ENCODE measurements at places on chromosomes 5 and 9.

DNA sequence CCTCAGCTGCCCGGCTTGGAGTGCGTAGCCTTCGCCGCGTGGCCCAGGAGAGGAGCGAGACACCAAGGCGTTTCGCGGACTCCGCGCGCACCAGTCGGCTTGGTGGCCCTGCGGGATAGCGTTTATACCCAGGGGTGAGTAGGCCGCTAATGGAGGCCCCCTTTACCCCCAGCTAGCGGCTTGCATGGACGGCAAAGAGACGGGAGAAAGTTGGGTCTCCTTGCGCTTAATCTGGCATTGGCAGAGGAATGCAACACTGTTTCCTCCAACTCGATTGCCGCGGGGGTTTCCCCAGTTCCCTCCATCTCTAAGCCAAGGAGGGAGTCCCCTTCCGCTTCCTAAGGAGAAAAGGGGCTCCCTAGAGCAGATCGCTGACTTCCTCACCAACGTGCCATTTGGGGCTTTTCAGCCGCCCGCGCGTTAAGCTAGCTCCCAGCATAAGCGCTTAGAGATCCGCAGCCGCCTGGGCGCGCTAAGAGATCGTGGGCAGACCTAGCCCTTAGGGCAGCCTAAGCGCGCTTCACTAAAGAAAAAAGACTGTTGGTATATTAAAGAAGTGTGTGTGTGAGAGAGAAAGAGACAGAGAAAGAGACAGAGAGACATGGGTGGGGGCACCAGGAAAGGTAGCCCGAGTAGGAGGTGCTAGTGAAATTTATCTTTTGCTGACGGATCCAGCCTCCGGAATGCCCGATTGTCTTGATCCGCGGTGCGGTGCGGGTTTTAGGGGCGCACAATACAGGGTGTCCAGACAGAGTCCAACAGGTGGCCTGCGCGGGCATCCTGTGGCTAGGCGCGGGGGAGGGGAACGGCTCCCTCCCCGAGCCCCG, 597.9 kb upstream of the SGCD start:
- DNase-seq, result peak; percentile 0

- DNase-seq, result peak; percentile 87
Observed at GRCh38 chr5:166906991-166907713, 1384.3 kb upstream of the WWC1 start.

- no peak for DNase-seq
Observed at GRCh38 chr9:136015656-136016571, 54.7 kb upstream of the UBAC1 start.

DNA sequence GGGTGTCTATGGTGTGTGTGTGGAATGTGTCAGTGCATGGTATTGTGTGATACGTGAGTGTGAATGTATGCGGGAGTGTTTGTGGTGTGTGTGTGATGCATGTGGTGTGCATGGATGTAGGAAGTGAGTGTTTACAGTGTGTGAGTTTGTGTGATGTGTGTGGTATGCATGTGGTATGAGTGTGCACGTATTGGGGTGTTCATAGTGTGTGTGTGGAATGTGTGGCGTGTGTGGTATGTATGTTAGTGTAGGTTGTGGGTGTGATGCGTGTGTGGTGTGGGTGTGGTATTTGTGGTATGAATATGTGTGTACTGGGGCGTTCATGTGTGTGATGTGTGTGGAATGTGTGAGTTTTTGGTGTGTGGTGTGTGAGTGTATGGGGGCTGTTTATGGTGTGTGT, 40.1 kb upstream of the BICD2 start:
- DNase-seq, result peak; percentile 44

- no peak for DNase-seq
Observed at GRCh38 chr5:89520771-89521170, 637.8 kb upstream of the MEF2C start.

DNA sequence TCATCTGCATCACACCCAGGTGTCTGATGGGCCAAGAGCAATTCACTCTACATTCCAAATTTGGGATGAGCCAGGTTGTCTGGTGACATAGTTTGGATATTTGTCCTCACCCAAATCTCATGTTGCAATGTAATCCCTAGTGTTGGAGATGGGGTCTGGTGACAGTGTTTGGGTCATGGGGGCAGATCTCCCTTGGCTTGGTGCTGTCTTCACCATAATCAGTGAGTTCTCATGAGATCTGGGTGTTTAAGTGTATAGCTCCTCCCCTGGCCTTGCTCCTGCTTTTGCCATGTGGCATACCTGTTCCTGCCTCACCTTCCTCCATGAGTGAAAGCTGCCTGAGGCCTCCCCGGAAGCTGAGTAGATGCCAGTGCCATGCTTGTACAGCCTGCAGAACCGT, 7.4 kb upstream of the SIL1 start:
- DNase-seq, result no peak

DNA sequence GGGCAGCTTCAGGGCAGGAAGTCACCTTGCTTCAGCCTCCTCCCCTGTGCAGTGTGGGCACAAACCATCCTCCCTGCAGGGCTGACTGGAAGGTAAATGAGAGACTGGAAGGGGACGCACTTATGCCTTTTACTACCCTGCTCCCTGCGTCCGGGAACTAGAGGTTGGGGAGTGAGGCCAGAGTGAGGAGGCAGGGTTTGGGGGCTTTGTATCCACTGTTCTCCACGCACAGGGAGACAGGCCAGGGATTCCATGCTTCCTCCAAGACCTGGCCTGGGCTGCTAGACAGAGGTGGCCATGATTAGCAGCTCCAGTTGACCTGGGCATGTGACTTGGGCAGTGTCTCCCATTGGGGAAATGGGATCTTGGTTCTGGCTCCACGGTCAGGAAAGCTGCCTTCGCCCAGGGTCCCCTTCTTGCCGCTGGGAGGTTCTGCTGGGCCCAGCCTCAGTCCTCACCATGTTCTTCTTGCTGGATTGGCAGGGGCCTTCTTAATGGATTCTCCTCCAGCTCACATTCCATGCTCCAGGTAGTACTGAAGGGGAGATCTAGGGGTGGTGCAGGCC, 37.0 kb upstream of the PSD2 start:
- no peak for DNase-seq

DNA sequence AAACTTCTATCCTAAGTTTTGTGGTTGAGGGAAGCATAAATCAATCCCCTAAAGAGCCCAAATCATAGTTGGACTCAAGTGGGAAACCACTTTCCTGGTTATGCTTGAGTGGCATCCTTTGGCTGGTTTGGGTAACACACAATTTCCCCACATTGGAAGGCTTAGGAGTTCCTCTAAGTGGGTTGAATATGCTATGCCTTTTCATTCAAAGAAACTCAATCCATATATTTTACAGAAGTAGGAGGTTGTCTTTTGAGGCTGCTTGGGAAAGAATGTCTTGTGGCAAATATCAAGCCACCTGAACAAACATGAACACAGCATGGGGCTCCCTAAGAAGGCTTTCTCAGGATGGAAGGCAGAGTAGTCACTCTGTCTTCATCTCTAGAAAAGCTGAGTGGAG, 121.1 kb downstream of the SPATA31D1 start:
- no peak for DNase-seq

- DNase-seq, result no peak
Observed at GRCh38 chr5:1196562-1196961, 4.8 kb upstream of the SLC6A19 start.

DNA sequence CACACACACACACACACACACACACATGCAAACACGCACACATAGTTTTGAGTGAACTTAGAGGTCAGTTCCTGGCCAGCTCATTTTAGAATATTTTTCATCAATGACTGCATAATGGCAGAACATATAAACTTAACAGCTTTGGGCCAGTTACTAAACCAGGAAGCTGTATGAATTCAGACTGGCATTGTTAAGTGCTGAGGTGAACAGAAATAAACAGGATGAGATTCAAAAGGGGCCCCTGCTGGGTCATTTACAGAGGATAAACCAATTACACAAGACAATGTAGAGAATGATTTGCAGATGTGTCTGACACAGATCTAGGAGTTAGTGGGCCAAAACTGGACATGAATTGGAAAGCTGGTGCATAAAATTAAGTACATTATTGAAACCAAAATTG, 44.6 kb downstream of the MARCHF11 start:
- no peak for DNase-seq

GRCh38 chr5:142277796-142278195, 47.0 kb downstream of the SPRY4 start:
- DNase-seq, result no peak

DNA sequence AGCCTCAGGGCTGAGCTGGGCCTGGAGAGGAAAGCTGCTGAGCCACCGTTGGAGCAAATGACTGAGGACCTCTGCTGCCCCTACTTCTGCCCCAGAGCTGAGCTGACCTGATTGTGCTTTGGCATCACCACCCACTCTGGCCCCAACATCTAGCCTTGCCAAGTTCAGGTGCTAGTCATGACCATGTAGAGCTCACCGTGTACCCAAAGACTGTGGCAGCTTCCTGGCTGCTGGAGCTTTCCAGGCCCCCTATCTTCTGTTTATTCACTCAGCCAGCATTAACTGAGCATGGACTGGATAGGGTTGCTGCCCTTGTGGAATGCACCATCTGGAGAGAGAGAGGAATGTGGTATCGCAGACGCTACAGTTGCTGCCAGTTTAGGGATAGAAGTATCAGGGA, 49.1 kb downstream of the JADE2 start:
- no peak for DNase-seq

DNA sequence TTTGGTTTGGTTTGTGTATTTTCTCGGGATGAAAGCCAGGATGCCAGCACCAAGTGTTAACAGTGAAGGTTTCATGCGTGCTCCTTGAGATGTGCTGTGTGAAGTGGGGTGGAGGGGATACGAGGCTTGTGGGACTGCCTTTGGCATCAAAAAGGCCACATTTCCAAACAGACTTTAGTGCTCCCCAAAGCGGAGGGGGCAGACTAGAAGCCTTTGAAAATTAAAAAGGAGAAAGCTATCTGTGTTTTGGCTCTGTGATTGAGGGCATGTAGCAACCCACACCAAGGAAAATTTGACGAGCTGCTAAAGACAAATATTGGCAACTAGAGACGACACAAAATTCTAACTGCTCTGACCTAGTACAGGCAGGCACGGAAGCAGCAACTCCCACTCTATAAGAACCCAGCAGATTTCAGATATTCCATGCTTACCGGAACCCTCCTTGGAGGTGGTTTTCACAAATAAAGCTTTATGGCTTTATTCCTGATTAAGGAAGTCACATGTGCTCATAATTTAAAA, 154.5 kb downstream of the ARSB start:
- no peak for DNase-seq

GRCh38 chr9:97501177-97501971, at the start of gene TMOD1:
Gene TMOD1 (plus strand): TSS chr9:97501666. CDS start chr9:97524189, 22,523 bp downstream.
- peak; percentile 20 for DNase-seq

DNA sequence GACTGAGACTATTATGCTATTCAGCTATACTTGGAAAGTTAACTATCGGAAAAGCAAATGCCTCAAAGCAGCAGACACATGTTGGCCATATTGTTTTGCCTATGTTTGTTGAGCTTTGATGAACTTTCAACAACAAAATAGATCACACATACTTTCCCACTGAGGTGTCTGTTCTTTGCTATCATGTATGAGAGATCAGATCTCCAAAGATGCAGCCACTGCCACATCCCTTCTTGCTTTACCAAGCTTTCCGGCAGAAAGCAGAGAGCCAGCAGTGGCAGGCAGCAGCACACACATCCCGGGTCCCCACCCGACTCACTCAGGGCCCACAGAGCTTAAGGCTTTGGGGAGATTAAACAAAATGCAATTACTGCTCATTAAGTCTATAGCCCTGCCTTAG, 18.8 kb downstream of the ZBTB5 start:
- no peak for DNase-seq

- peak; percentile 74 for DNase-seq
Observed at GRCh38 chr9:106829666-106830408, 33.1 kb upstream of the ZNF462 start.

DNA sequence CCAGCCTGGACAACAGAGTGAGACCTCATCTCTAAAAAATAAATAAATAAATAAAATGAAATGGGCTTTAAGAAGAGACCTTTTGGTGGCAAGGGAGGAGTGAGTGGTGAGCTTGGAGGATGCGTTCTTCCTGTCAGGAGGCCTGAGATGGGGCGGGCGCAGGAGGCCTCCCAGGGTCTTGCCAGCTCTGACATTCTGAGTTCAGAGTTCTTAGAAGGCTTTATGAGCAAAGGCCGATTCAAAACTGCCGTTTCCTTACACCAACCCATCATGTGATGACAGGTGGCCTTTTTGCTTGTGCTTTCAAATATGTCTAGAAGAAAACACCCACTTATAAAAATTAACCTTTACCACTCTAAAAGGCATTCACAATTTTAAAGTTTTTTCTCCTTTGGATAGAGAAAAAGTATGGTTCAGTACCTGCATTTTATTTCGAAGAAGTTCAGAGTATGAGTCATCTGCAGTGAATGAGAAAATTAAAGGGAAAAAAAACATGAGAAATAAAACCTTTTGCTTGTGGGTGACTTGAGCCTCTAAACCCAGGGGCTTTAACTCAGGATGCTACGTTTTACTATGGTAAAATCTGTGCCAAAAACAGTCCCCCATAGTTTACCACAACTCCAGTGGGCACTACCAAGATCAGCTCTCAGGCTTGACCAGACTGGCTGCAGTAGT, 157.4 kb upstream of the OTULINL start:
- no peak for DNase-seq

DNA sequence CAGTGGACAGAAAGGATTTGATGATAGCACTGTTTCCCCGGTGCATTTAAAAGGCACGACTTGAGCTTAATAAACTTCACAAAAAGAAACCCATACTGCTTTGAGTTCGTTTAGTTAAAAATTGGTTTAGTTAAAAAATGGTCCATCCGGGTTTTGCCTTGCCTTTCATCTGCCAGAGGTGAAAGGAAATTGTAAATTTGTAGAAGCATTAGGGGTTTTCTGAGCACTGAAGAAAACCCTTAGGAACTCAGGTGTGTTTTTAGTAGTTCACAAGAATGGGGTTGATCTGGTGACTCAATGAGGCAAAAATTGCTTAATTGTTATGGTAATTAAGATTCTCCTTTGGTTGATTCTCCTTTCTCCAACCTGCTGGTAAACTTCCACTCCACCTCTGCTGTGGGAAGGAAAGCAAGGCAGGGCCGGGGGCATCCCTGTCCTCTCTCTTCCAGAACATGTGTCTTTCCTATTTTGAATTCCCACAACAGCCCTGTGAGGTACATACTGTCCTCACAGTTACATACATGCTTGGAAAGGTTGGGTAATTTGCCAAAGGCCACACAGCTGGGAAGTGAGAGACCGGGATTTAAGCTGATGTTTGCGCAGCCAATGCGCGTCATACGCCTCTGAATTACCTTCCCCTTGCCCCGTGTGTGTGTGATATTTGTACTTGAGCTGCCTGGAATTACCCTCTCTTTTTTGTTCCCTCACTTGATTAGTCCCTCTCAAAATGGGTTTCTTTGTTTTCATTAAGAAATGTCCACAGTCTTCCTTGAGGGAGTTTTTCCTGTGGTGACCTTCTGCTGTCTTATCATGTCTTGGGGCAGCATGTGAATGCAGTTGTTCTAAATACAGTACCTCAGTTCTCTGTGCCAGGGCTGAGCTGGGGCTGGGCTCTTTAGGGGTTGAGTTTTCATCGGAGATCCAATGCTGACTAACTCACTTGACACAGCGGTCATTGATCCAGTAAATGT, 94.4 kb downstream of the ARHGAP26 start:
- DNase-seq, result no peak

DNA sequence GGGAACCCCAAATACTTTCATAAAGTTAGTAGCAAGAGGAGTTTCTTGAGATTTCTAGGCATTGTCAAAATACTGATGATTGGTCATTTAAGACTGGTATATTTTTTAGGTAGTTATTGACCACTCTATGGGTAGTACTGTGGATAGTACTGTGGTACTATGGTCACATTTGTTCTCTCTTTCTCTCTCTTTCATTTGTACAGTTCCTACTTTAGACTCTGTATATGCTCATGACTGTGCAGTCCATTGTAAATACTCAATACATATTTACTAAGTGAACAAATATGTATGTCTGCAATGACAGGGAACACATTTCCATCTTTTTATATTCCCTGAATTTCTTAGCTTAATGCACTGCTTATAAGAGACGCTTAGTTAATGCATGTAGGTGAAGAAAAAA, 215.6 kb downstream of the KCTD16 start:
- no peak for DNase-seq

Data from fibroblast of lung (primary cell).